Hair follicular keratinocyte (primary cell): ENCODE measurements at places on chromosomes 6 and 20. TPM values are rescaled to one million over a fixed set of nuclear protein-coding genes. Genes with fewer than 3 reads are reported as not detected.

MTHFD1L gene
- total RNA-seq = 54.3 and 57.9 TPM in 2 replicates

SLC35D3 gene
- not detected in 2 replicates for total RNA-seq

NNAT gene
- 0.30 TPM in 1 of 2 replicates, not detected in the other for total RNA-seq

SLC22A1 gene
- 0.08 TPM in 1 of 2 replicates, not detected in the other for total RNA-seq

PKIB gene
- 0.87 and 1.1 TPM in 2 replicates for total RNA-seq

NPEPL1 gene
- 12.3 and 13.7 TPM in 2 replicates for total RNA-seq

TMC2 gene
- total RNA-seq = not detected in 2 replicates

FLRT3 gene
- 38.8 and 72.3 TPM in 2 replicates for total RNA-seq

PRR18 gene
- total RNA-seq = not detected in 2 replicates

FERMT1 gene
- total RNA-seq = 98.4 and 202 TPM in 2 replicates

MOCS3 gene
- 6.1 TPM in 2 replicates for total RNA-seq

MYL9 gene
- 2.7 and 8.3 TPM in 2 replicates for total RNA-seq

GRM1 gene
- not detected in 2 replicates for total RNA-seq

COX4I2 gene
- total RNA-seq = not detected in 2 replicates

MYBL2 gene
- 9.9 and 59.2 TPM in 2 replicates for total RNA-seq

SNPH gene
- total RNA-seq = 5.7 and 7.2 TPM in 2 replicates

DACT2 gene
- 0.16 and 0.57 TPM in 2 replicates for total RNA-seq

SLC22A2 gene
- total RNA-seq = not detected in 2 replicates

THBD gene
- 16.9 and 30.9 TPM in 2 replicates for total RNA-seq

CLVS2 gene
- total RNA-seq = not detected in 2 replicates

OPRL1 gene
- total RNA-seq = 0.30 and 0.55 TPM in 2 replicates

CEP43 gene
- 11.0 and 12.9 TPM in 2 replicates for total RNA-seq

BHLHE23 gene
- not detected in 2 replicates for total RNA-seq

SALL4 gene
- total RNA-seq = 0.08 TPM in 1 of 2 replicates, not detected in the other

SMOC2 gene
- not detected in 2 replicates for total RNA-seq

PACRG gene
- 2.3 TPM in 1 of 2 replicates, not detected in the other for total RNA-seq

ZNF334 gene
- 1.1 and 2.7 TPM in 2 replicates for total RNA-seq

DOK5 gene
- total RNA-seq = not detected in 2 replicates

CLPSL1 gene
- not detected in 2 replicates for total RNA-seq

GLYATL3 gene
- not detected in 2 replicates for total RNA-seq

SPEF1 gene
- not detected in 2 replicates for total RNA-seq

PFDN6 gene
- 51.1 and 83.6 TPM in 2 replicates for total RNA-seq

TTK gene
- total RNA-seq = 25.9 and 28.8 TPM in 2 replicates

MUC22 gene
- not detected in 2 replicates for total RNA-seq

MBOAT1 gene
- 7.6 and 8.4 TPM in 2 replicates for total RNA-seq

PLCB1 gene
- total RNA-seq = 0.23 and 0.57 TPM in 2 replicates

LPIN3 gene
- total RNA-seq = 9.3 and 16.2 TPM in 2 replicates

TOMM6 gene
- total RNA-seq = 127 and 308 TPM in 2 replicates

CLPSL2 gene
- total RNA-seq = not detected in 2 replicates

PLG gene
- not detected in 2 replicates for total RNA-seq

CSTF1 gene
- total RNA-seq = 20.5 and 35.5 TPM in 2 replicates

FRMD1 gene
- total RNA-seq = not detected in 2 replicates

PBOV1 gene
- total RNA-seq = not detected in 2 replicates

ZSCAN31 gene
- total RNA-seq = 1.1 and 1.9 TPM in 2 replicates

KCNK16 gene
- total RNA-seq = not detected in 2 replicates

CYP39A1 gene
- 1.8 and 5.7 TPM in 2 replicates for total RNA-seq

ULBP3 gene
- total RNA-seq = 4.5 and 4.6 TPM in 2 replicates

SIRPB2 gene
- total RNA-seq = 0.15 TPM in 1 of 2 replicates, not detected in the other

ACTL10 gene
- 2.5 and 3.4 TPM in 2 replicates for total RNA-seq

FAM209B gene
- not detected in 2 replicates for total RNA-seq
